AG08396 (cell line): ENCODE measurements at places on chromosomes 7 and 10.
A peak's percentile ranks its signal among the peaks of the same experiment; 100 is the strongest.

- peak; percentile 5 for DNase-seq
Observed at GRCh38 chr10:99521765-99522469, 10.8 kb upstream of the NKX2-3 start.

GRCh38 chr10:117736655-117737054 lies 194.1 kb downstream of the EMX2 start:
- DNase-seq: no peak

DNA sequence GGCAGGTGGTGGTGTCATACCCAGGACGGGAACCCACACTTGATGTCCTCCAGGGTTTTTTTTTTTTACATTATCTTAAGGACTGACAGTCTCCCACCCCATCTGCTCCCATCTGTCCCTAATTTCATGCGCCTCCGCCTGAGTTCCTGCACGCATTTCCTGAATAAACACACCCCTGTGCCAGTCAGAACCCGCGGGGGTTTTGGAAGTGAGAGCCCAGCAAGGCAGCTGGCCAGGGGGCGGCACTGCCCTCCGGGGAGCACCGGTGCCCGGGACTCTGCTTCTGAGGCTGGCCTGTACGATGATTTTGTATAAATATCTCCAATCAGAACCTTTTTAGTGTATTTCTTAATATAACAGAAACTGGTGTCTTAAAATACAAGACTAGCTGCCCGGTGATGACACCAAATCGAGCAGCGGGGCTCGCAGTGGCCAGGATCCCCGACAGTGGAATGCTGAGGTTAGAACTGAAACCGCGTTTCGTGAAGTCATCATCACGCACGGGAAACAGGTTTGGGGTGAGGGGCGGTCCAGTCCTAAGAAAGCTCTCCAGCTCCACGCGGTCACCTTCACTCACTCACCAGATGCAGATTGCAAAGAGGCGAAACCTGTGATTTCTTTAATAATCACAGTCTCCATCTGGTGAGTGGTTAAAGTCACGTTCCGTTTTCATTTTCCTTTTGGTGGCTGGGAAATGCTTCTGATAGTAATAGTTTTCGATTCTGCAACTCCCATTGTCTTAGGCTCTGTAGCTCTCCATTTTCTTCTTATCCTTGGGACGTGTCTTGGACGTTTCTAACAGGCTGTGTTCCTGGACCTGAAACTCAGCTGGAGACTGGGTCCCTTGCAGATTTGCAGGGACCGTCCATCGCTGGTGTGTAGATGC lies 19.7 kb downstream of the BNIP3 start:
- DNase-seq: no peak

DNA sequence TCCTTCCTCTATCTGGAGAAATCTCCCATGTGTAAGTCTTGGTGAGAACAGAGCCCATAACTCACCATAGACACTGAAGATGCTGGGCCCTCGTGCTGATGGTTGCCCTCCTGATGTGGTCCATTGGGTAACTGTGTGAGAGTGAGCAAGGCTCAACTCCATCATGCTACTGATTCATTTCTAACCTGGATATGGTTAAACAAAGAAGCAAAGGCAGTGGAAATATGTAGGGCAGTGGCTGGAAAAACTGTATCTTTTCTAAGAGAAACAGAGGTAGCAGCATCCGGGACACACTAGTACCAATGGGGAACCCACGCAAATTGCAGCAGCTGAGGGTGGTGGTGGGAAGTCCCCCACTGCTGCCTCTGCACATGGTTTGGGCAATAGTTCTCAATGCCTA lies 221.7 kb downstream of the KLF6 start:
- DNase-seq: no peak

- DNase-seq: no peak
Observed at GRCh38 chr7:132191418-132191817, 384.9 kb downstream of the PLXNA4 start.

DNA sequence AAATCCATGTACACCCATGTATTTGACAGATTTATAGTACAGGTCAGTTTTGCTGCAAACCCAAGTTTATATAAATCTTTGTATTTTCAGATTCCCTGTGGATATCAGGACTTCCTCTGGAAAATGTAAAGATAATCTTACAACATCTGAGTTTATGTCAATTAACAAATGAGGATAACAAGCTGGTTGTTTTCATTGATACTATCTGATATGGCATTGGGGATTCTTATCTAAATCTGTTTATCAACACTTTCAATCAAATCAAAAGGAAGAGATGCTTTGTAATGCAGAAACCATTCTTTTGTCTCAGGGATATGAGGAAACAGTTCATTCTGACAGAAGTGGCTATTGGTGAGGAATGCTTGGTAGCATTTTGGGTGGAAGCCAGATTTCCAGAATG lies 64.9 kb upstream of the FAM204A start:
- DNase-seq: no peak

GRCh38 chr7:91722831-91723230 lies 157.7 kb downstream of the MTERF1 start:
- DNase-seq: no peak

GRCh38 chr10:34764472-34764946 lies 50.6 kb downstream of the PARD3 start:
- DNase-seq: no peak

DNA sequence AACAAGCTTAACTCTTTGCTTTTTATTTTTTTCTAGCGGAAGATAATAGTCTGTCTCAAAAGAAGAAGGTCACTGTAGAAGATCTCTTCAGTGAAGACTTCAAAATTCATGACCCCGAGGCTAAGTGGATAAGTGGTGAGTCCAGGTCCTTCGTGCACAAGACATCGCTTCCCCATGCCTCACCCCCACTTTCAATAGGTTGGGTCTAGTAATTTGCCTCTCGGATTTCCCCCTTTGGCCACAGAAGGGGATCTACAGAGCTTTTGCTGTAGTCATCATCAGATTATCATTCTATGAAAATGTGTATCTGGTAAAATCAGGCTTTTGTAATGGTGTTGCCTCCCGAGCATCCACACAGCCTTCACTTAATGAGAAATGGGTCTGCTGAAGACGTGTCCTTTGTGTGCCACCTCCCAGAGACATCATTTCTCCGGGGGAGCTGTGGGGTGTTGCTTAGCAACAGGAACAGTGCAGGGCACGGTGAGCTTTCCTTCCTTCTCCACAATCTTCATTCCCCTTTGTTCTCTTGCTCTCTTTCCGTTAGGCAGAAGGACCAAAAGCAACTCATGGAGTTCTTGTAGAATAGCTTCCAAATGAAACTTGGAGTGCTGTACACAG lies 422.8 kb downstream of the DPP6 start:
- DNase-seq: no peak

GRCh38 chr10:121099592-121099991 lies 248.4 kb downstream of the WDR11 start:
- DNase-seq: no peak

GRCh38 chr7:112226701-112227276 lies 20.3 kb downstream of the ZNF277 start:
- no peak for DNase-seq

- no peak for DNase-seq
Observed at GRCh38 chr10:118544401-118544948, 51.0 kb downstream of the PRLHR start.

DNA sequence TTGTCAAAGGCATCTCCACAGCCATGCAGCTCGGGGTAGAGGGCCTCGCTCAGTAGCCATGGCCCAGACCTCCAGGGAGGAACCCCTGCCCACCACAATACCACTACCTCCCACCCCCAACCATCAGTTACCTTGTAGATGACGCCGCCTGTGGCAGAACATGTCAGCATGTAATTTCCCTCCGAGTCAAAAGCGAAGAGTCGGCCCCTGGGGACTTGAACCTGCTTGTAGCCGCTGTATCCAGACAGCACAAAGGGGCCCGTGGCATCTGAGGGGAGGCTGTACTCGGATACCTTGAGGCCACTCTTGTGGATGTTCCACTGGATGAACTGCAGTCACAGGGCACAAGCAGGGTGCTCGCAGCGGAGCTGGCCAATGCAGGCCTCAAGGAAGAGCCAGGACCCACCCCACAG lies 16.3 kb upstream of the CYREN start:
- no peak for DNase-seq

GRCh38 chr7:15582773-15583172 lies 21.0 kb upstream of the AGMO start:
- no peak for DNase-seq
